CD4-positive, alpha-beta T cell treated with Interleukin-17A for 1 hour (primary cell): ENCODE measurements at places on chromosomes 7 and 10.

GRCh38 chr7:71504697-71505441 is 372.9 kb downstream of the GALNT17 start:
- no peak for DNase-seq

DNA sequence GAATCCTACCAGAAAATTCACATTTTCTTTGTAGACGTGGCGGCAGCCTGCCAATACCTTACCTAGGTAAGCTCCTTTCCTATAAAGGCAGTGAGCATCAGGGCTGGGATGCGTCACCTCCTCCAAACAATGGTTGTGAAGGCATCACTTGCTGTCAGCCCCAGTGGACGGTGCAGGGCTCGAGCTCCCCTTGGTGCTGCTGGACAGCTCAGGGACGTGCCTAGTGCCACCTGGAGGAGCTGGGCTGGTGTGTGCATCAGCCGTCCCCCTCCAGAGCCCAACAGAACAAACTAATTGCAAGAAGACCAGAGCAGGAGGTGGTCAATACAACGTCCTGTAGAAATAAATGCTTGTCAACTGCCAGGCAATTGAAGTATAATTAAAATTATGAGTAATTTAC is 517.5 kb upstream of the FOXK1 start:
- DNase-seq: no peak

DNA sequence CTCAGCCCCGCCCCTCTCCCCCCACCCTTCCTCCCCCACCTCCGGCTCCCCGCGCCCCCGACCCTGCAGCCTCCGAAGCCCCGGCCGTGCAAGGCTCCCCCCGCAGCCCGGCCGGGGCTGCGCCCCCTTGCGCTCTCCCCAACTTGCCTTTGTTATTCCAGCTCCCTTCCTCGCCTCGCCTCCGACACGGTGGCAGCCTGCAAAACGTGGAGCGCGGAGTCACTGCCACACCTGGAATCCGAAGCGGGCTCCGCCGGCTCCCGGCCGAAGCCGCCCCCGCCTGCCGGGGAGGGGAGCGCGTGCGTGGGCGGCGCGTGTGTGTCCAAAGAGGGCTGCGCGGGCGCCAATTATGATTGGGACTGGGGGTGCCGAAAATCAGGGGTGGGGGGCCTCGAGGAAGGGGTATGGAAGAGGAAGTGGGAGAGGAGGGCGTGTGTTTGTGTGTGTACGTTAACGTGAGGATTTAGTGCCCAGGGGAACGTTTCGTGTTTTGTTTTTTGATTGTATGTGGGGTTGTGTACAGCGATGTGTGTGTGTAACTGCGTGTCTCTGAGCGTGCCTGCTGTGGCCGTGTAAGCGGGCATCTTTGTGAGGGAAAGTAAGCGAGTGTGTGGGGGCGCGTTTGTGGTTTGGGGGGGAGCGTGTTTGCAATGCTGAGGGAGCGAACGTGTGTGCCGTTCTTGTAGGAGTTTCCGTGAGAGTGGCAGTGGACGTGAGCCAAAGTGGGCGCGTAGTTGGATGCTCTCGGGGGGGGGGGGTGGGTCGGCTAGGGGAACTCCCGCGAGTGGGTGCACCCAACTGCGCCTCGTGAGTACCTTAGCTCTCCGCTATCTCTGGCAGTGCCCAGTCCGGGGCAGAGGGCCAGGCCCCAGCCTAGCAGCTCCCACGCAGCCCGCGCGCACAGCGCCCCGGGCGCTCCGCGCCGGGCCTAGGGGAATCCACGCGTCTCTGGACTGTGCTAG is 1.2 kb upstream of the ZMIZ1 start:
- DNase-seq: peak; percentile 89

- DNase-seq: no peak
Measured at GRCh38 chr10:96238646-96239623, 32.4 kb downstream of the BLNK start.

DNA sequence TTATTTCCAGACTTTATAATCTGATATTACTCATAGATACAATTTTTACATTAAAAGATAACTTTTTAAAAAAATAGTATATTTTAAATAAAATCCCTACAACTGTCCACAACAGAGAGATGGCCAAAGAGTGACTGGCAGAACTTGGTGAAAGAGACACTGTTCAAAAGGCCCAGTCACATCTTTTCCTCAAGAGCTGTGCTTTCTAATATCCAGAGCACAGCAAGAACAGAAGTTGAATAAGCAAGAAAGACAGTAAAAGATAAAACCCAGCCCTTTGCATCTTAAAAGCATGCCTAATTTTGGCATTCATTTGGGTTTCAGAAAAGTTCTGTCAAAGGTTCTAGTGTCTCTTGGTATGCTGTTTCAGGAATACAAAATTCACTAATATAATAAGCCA is 6.9 kb downstream of the WASL start:
- no peak for DNase-seq

DNA sequence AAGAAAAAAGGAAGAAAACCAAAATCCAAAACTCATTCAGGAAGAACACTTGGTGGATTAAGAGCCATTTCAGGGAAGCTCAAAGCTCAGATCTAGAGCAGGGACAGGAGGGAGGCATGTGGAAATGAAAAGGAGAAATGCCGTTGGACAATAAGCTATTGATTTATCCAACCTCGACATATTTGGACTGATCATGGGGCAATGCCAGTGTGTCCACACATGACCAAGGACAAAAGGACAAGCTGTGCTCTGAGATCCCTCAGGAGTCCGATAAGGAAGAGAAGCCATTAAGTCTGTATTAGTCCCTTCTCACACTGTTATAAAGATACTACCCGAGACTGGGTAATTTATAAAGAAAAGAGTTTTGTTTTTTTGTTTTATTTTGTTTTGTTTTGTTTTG is 684.0 kb upstream of the CELF2 start:
- no peak for DNase-seq

GRCh38 chr7:32212321-32212720 is 142.1 kb upstream of the PDE1C start:
- no peak for DNase-seq

- DNase-seq: peak; percentile 79
Measured at GRCh38 chr7:98168181-98168903, 42.9 kb upstream of the BHLHA15 start.

GRCh38 chr7:95586951-95587301 is 9.4 kb downstream of the PDK4 start:
- DNase-seq: no peak

DNA sequence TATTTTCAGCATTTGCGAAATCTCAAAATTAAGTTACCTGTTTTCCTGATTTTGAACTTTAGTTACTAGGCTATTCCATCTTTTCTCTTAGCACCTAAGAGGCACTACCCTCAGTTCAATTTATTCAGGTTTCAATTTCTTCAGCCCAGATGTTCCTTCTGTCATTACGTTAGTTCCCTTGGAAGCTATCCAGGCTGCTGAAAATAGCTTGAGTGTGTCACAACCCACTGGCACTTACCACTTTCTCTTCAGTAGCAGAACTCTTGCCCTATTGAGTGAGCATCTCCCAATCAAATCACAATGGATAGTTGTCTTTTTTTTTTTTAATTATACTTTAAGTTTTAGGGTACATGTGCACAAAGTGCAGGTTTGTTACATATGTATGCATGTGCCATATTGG is 332.7 kb upstream of the LRGUK start:
- no peak for DNase-seq

- no peak for DNase-seq
Measured at GRCh38 chr7:6420680-6421079, 27.1 kb downstream of the DAGLB start.

GRCh38 chr10:114615600-114616007 is 42.5 kb downstream of the ABLIM1 start:
- DNase-seq: no peak

DNA sequence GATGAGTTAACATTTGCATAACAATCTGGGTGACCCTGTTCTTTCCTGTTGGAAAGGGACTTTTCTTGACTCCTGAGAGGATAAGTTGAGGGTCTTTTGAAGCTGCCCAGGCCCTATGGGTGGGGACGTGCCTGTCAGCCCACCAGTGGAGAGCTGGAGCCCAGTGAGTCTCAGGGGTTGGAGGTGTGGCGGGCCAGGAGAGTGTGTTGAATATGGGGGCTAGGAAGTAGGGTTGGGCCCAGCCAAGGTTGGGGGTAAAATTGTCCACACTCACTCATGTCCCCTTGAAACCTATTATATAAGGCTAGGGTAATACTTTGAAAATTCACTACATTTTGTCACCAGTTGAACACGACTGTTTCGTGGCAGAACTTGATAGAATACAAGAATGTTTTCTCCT is 17.9 kb upstream of the KAT6B start:
- DNase-seq: no peak

GRCh38 chr7:83799333-83799732 is 150.4 kb upstream of the SEMA3E start:
- no peak for DNase-seq

GRCh38 chr10:88693392-88694020 is 12.5 kb upstream of the LIPK start:
- no peak for DNase-seq

DNA sequence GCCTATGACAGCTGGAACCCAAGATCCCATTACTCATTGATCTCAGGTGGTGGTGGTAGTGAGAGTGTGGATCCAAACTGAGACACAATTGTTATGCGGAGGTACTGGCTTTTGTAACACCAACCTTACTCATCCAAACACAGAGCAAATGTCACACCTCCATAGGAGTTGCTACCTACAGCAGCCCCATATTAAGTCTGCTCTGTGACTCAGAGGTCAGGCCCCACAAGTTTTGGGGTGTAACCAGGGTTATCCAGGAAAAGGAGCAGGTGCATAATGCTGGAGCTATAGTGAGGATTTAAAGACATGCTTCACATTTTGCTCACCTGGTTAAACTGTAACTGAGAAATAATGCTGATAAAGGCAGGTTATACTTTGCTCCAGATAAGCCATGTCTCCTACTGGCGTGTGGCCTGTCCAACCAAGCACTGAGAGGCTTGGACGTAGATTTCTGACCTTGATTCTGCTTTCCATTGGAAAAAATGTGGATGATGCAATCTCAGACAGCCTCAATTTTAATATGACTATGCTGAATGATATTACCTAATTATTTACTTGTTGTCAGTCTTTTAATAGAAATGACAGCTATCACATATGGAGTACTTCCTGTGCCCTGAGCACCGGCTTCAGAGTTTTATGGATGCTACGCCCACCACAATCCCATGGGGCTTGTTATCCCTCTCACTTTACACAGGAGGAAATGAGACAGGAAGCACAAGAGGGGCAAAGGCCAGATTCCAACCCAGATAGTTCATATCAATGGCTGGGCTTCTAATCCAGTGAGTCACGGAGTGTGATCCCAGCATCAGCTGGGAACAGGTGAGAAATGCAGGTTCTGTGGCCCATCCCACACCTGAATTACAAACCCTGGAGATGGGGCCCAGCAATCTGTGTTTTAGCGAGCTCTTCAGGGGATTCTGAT is 181.3 kb downstream of the CHN2 start:
- DNase-seq: no peak

GRCh38 chr10:124125305-124126116 is 32.1 kb upstream of the CHST15 start:
- no peak for DNase-seq

DNA sequence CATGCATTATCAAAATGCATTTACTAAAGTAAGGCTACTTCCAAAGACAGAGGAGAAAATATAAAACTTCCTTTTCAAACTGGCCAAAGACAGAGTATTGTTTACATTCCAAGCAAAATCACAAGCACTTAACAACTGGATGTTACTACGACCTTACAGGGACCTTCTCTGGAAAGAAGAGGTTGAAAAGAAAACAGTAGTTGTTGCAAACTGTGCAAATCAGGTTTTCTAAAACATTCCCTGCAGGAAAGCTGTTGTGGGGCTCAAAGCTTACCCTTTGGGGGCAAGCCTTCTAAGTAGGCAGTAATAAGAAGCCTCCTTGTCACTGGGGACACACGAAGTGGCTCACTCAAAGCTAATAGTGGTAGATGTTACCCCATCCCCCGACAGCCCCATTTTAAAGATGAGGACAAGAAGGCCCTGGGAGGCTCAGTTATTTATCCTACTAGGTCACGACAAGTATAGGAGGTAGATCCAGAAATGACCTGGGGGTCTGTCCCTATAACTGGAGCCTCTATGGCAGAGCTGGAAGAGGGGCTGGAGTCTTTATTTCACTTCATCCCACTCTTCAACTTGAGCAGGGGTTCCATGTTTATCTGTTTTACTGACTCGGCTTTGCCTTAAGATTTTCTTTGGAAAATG is 46.6 kb downstream of the ATXN7L1 start:
- no peak for DNase-seq

DNA sequence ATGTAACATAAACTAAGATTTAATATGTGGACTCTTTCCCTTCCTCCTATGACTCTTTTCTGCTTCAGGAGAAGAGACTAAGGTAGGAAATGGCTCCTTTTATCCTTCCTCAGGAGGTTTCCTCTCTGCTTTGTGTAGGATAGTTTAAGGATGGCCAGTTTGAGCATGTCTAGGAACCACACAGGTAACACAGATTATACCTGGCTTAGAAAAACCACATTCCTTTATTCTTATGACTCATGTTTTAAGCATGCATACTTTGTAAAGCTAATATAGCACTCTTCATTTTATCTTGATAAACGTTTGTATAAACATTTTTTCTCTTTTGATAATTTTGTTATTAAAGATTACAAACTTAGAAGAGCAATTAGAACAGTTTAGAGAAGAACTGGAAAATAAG is 57.8 kb downstream of the CYP51A1 start:
- no peak for DNase-seq

DNA sequence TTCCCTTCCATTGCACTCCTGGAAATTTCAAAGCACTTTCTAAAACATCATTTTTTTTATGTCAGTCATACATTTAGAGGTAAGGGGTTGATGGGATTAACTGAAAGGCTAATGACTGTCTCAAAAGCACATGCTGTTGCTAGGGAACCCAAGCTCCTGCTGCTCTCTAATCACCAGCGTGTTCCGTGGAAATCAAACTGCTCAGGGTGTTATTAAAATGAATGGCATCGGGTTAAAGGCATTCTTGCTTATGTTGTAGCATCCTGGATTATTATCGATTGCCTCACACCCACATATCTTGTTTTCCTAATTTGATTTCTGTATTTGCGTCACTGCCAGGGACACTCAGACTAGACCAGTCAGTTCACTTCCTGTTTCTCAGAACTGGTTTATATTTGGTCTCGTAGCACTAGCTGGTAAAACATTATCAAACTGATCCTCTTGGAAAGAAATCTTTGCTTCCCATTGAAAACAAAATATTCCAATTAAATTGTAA is 216.5 kb upstream of the MKLN1 start:
- peak; percentile 61 for DNase-seq

DNA sequence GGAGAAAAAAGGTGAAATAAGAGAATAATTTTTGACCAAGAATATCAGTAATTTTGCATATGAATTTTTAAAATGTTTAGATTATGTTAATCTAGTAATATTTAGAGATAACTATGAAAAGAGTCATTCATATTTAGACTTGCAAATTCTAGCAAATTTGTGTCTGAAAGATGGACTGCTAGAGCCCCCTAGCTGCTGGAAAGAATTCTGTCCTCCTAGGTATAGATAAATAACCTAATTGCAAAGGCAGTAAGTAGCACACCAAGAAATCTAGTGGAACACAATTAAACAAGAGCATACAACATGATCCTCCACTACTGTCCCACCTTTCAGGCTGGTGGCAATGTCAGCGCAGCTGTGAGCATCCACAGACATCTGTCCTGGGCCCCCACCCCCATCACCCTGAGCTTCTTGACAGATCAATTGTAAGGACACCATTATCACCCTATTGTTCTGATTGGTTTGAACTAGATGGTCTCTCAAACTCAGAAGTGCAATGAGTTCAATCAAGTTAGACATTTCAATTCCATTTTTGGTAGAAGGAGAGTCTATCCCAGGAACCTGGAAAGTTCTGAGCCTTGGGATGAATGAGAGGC is 15.0 kb upstream of the GFRA1 start:
- no peak for DNase-seq

GRCh38 chr7:129764247-129765084 is 152.9 kb downstream of the NRF1 start:
- DNase-seq: no peak
